ENCODE measurements at places on chromosomes 11 and 22. TPM values are rescaled to one million over a fixed set of nuclear protein-coding genes. Genes with fewer than 3 reads are reported as not detected.

Gene MTCH2
- 33.2 TPM for total RNA-seq

Gene INS
- not detected for total RNA-seq

Gene OR5P2
- total RNA-seq = not detected

Gene KDM4E
- total RNA-seq = not detected

Gene SELENOH
- total RNA-seq = 229 TPM

Gene MPZL3
- total RNA-seq = not detected

Gene PSMC3
- total RNA-seq = 239 TPM

Gene RTL10
- total RNA-seq = 4.6 TPM

Gene PATE4
- not detected for total RNA-seq

Gene TSGA10IP
- not detected for total RNA-seq

Gene KRTAP5-11
- not detected for total RNA-seq

Gene SLC7A4
- not detected for total RNA-seq

Gene NLRP10
- not detected for total RNA-seq

Gene MB
- total RNA-seq = not detected

Gene PANX1
- 7.0 TPM for total RNA-seq

Gene KCNK7
- not detected for total RNA-seq

Gene GNB1L
- 20.4 TPM for total RNA-seq

Gene TAF6L
- 38.3 TPM for total RNA-seq

Gene KMT2A
- total RNA-seq = 6.6 TPM

Gene POLR2L
- 139 TPM for total RNA-seq

Gene MMP1
- total RNA-seq = 21.5 TPM

Gene SLC15A3
- 0.55 TPM for total RNA-seq

Gene AQP11
- not detected for total RNA-seq

Gene TRPC6
- not detected for total RNA-seq

Gene FIBIN
- not detected for total RNA-seq

Measured in G401 (cell line).